ENCODE measurements at places on chromosomes 13 and 19. TPM values are rescaled to one million over a fixed set of nuclear protein-coding genes. Genes with fewer than 3 reads are reported as not detected.

Gene CGB8
- total RNA-seq, result 15.8 TPM

Gene LEUTX
- total RNA-seq, result not detected

Gene ZGLP1
- total RNA-seq, result 3.4 TPM

Gene ODAD3
- total RNA-seq, result 0.62 TPM

Gene NKPD1
- total RNA-seq, result not detected

Gene B3GNT8
- 3.0 TPM for total RNA-seq

Gene SHISA7
- 0.09 TPM for total RNA-seq

Gene LILRB3
- not detected for total RNA-seq

Gene ZNF331
- 5.1 TPM for total RNA-seq

Gene C19orf44
- 4.4 TPM for total RNA-seq

Gene KASH5
- total RNA-seq, result not detected

Gene ZNF154
- total RNA-seq, result 13.1 TPM

Data from astrocyte (in vitro differentiated cells and primary cell).